ENCODE measurements at places on chromosomes 1 and 21.

GRCh38 chr1:228695015-228695955 is 40.0 kb upstream of the RHOU start:
- DNase-seq = no peak

GRCh38 chr1:80250573-80251168 is 1244.1 kb upstream of the ADGRL4 start:
- DNase-seq = no peak

GRCh38 chr1:223695941-223696340 is 16.4 kb upstream of the CAPN2 start:
- DNase-seq = no peak

- no peak for DNase-seq
Observed at GRCh38 chr1:20112279-20113000, 6.9 kb downstream of the PLA2G2D start.

DNA sequence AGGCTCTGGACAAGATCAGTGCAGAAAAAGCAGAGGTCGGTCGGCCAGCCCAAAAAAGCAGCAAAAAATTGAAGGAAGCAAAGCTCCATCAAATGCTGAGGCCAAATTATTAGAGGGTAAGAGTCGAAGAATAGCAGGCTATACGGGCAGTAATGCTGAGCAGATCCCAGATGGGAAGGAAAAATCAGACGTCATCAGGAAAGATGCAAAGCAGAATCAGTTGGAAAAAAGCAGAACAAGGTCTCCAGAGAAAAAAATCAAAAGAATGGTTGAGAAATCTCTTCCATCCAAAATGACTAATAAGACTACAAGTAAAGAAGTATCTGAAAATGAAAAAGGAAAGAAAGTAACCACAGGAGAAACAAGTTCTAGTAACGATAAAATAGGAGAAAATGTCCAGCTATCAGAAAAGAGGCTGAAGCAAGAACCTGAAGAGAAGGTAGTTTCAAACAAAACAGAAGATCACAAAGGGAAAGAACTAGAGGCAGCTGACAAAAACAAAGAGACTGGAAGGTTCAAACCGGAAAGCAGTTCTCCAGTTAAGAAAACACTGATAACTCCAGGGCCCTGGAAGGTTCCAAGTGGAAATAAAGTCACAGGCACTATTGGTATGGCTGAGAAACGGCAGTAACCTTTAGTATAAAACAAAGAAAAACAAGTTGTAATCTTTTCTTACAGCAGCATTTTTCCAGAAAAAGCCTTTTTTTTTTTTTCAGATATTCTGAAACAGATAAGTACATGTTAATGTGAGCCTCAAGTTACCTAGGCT is 75.7 kb downstream of the PHTF1 start:
- no peak for DNase-seq

- no peak for DNase-seq
Observed at GRCh38 chr1:101382135-101382534, 145.3 kb downstream of the S1PR1 start.

DNA sequence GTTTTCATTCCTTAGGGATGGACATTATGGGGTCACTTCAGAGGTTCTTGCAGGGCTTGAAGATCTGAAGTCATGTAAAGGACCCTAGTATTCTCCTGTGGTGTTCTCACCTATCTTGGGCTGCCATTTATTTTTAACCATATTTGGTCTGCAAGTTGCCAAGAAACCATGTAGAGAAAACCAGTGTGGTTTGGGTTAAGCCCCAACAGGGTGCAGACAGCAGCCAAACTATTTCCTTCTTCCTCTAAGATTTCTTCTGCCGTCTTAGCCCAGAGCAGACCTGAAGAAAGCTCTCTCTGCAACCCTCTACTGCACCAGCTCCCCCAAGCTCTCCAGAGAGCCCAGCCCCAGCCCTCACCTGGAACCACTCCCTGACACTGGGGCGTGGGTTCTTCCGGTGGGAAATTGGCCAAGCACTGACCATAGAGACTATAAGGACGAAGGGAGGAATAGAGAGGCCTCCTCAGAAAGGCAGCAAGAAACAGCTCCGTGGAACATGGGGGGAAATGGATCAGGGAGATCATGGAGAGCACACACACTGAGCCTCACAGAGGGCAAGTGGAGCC is 136.6 kb downstream of the SYF2 start:
- no peak for DNase-seq

DNA sequence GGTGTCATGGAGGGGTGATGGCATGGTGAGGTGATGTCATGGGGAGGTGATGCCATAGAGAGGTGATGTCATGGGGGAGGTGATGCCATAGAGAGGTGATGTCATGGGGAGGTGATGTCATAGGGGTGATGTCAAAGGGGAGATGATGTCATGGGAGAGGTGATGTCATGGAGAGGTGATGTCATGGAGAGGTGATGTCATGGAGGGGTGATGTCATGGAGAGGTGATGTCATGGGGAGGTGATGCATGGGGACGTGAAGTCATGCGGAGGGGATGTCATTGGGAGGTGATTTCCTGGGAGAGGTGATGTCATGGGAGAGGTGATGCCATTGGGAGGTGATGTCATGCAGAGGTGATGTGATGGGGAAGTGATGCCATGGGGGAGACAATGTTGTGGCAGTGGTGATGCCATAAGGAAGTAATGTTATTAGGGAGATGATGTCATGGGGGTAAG is 92.1 kb upstream of the C1orf174 start:
- DNase-seq = peak; percentile 1

DNA sequence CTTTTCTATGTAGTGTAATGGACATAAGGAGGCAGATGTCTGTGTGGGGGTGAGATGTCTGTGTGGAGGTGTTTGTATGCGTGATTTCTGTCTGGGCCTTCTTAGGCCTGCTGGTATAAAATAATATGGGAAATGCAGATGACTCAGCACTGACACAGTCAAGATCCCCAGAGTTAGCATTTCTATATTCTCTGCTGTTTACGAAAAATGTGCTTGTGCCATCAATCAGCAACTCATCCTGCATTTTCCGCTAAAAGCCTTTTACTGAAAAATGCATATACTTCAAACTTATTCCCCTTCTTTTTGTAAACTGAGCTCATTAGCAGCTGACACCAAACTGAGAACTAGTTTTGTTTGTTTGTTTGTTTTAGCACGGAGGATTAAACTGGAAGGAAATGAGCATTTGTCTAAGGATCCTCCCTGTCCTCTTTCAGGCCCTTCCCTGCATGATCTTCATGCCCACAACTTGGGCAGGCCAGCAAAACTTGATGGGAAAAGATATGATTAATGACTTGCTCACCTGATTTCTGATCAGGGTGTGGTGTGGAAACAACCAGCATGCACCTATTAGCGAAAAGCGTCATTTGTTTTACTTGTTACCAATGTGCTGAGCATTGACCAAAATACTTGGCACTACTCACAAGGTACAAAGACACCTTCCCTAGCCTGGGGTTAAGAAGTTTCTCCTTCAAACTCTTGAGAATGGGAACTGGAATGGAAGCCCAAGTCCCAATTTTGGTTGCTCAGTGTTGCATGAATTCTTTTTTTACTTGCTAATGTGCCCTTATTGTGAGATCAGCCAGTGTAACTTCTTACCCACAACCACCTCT is 77.4 kb downstream of the NDUFS5 start:
- no peak for DNase-seq

DNA sequence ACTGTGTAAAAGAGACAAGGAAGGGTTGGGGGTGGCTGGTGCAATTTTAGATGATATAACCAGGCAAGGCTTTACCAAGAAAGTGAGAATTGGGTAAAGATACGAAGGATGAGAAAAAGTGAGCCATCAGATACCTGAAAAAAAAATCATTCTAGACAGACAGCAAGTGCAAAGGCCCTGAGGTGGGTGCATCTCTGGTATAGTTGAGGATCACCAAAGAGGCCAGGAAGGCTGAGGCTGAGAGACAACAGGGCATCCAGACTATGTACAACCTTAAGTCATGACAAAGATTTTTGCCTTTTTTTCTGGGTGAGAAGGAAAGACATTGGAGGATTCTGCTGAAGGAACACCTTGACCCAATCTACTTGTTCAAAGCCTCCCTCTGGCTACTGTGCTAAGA is 29.9 kb downstream of the RXRG start:
- no peak for DNase-seq

- no peak for DNase-seq
Observed at GRCh38 chr1:45765999-45766792, 15.7 kb upstream of the IPP start.
